ENCODE measurements at places on chromosomes 7 and 10.

GRCh38 chr7:43138710-43139109, 26.3 kb downstream of the HECW1 start:
- DNase-seq, result no peak

GRCh38 chr10:510415-510881, 179.0 kb downstream of the DIP2C start:
- no peak for DNase-seq

DNA sequence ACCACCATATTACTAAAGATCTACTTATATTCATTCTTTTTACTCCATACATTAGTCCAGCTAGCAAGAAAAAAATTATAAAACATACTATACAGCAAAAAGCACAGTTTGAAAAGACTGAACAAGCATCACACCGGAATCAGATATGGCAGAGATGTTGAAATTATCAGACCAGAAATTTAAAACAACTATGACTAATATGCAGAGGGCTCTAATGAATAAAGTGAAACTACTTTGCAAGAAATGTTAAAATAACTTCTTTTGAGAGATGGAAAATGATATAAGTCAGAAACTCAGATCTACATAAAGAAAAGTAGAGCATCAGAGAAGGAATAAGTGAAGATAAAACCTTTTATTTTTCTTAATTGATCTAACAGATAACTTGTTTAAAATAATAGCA, 50.9 kb downstream of the SGCE start:
- DNase-seq, result no peak

- no peak for DNase-seq
Observed at GRCh38 chr10:91742229-91742628, 56.0 kb upstream of the TNKS2 start.

- DNase-seq, result no peak
Observed at GRCh38 chr7:117592011-117592635, 112.3 kb downstream of the CFTR start.

DNA sequence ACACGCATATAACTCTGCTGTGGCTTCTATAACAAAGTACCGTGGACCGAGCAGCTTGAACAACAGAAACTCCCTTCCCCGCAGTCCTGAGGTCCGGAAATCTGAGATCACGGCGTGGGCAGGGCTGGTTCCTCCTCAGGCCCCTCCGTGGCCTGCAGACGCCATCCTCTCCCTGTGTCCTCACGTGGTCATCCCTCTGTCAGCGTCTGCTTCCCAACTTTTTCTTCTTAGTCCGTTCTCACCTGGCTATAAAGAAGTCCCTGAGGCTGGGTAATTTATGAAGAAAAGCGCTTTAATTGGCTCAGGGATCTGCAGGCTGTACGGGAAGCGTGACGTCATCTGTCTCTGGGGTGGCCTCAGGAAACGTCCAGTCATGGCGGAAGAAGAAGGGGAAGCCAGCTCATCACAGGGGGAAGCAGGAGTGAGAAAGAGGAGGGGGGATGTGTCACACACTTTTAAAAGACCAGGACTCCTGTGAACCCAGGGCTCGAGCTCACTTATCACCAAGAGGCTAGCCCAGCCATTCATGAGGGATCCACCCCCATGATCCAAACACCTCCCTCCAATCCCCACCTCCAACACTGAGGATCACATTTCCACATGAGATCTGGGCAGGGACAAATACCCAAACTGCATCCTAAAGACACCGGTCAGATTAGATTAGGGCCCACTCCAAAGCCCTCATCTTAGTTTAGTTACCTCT, 91.2 kb upstream of the INSIG1 start:
- no peak for DNase-seq

GRCh38 chr7:131648491-131648890, 92.1 kb upstream of the PODXL start:
- DNase-seq, result no peak

DNA sequence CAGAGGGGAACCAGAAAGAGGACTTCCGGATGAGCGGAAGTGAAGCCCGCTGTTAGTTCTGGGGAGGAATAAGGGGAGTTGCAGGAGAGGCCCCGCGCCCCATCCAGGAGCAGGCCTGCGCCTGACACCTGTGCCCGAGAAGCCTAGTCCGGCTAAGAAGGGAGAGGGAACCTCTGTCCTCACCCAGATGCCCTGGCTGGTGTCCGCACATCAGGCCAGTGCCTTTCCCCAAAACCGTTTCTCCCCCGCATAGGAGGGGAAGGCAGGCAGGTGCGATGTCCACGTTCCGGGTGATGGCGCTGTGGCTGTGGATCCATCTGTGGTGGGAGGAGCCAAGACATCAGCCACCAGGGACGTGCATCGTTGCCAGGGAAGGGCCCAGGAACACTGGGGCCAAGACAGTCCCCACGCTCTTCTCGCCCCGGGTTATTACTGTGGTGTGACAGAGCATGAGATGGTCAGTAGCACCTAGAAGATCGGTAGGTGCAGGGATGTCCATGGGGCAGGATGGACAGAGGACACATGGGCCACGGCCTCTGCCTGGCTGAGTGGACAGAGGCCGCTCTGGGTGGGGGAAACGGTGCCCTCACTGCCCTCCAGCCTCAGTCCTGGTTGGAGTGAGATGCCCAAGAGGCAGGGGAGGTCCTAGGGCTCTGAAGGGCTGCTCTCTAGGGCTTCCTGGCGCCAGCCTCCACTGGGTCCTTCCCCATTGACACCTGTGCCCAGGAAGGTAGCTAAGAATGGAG, 262.7 kb downstream of the CELF2 start:
- DNase-seq, result no peak

GRCh38 chr7:101162551-101163278, 2.7 kb downstream of the VGF start:
- DNase-seq, result no peak
